Activated CD8-positive, alpha-beta memory T cell treated with anti-CD3 and anti-CD28 coated beads for 1 hour (primary cell): ENCODE measurements at places on chromosomes 6 and 20.
A peak's percentile ranks its signal among the peaks of the same experiment; 100 is the strongest.

- DNase-seq: no peak
Observed at GRCh38 chr6:158850807-158851115, 31.6 kb upstream of the EZR start.

DNA sequence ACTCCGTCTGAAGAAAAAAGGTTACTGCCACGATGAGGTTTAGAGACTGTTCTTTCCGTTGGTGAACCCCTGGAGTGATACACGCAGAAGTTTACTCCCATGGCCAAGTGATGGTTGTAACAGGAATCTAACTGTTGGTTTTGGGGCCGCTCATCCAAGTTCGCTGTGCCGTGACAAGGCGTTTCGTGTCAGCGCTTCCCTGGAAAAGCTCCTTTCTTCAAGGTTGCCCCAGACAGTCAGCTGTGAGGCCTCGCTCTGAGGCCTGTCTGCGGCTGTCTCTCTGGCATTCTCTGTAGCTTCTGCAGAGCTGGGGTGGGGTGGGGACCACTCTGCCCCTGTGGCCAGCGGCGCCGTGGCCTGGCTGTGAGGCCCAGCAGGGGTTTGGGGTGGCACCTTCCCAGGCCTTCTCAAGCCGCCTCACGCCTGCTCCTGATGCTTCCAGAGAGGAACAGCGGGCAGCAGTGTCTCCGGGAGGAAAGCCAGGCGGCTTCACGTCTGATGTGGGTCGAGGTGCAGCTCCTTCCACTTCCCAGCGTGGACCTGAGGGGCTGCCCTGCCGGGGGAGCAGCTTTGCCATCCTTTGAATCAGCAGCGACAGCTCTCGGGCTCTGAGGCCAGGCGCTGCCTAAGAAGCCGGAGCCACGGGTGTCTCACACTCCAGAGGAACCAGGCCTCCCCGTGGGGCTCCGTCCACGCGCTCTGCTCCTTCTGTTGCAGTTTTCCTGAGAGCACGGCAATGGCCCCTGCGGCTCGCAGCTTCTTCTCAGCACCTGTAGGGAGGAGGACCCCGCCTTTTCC is 76.2 kb downstream of the SMOC2 start:
- DNase-seq: no peak

- no peak for DNase-seq
Observed at GRCh38 chr20:3237958-3238615, 903 bp downstream of the SLC4A11 start.

DNA sequence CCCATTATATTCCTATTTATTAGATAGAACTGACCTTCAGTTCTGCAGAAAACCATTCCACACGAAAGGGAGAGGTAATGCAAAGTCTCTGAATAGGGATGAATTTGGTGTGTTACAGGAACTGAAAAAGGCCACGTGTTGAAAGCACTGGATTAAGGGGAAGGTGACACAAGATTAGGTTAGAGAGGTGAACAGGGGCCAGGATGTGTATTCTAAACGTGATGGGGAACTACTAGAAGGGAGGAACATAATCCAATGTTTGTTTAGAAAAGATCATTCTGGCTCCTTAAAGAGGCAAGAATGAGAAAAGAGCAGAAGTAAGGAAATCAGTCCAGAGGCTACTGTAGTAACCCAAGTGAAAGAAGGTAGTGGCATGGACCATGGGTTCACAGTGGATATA is 6.3 kb upstream of the ZKSCAN8 start:
- DNase-seq: no peak

- no peak for DNase-seq
Observed at GRCh38 chr6:88636871-88637270, 326.5 kb downstream of the RNGTT start.

GRCh38 chr6:132392792-132393191 is 8.5 kb downstream of the MOXD1 start:
- DNase-seq: no peak

DNA sequence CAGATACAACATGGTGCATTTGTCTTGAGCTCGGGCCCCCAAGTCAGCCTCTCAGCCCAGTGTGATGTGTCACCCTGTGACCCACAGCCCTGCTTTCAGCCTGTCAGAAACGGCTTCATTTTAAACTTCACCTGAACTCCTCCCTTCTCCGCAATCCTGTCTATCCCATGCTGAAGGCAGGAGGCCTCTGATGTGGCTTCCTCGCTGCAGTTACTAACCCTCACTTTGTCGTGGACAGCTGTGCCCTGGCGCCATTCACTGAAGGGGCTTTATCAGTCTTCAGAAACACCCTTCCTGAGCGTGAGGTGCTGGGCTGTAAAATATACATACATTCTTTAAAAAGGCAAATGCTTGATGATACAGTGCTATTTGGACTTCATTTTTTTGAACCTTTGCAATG is 7.9 kb upstream of the ENTPD6 start:
- no peak for DNase-seq

- DNase-seq: no peak
Observed at GRCh38 chr20:52859156-52859876, 112.8 kb upstream of the TSHZ2 start.

DNA sequence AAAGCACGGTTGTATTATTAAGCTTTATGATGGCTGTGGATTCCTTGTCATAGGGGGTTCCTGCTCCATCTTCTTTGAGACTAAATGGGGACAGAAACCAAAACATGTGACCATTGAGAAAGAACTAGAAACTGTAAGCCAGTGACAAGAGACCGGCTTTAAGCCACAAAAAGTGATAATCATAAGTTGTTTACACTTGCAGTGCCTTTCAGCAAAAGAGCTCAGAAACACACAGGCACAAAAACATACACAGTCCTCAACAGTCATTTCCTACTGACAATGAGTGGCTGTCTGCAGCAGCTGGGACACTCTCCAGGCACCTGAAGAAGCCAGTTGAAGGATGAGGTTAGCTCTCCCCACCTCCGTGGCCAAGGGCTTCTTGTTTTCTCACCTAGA is 20.0 kb upstream of the UBE2J1 start:
- no peak for DNase-seq

- DNase-seq: no peak
Observed at GRCh38 chr20:51888291-51888690, 86.0 kb upstream of the SALL4 start.

DNA sequence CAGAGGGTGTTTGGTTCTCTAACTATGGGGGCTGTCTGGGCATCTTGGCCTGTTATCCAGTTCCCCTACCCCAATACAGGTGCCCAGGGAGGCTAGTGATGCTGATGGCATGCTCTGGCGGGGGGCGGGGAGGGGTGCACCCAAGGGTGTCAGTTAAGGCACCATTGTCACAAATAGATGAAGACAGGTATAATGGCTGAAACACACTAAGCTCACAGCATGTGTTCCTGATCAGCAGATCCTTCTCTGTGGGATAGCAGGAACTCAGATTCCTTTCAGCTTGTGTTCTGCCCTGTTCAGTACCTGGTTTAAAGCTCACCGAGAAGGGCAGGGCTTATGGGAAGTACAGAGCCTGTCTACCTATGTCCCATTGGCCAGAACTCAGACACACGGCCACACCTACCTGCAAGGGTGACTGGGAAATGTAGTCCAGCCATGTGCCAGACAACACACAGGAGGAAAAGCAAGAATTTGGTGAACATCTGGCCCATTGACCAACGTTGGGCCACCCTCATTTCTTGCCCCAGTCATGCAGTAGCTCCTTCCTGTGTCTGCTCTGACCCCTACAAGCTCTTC is 3.4 kb upstream of the RSPO4 start:
- no peak for DNase-seq

DNA sequence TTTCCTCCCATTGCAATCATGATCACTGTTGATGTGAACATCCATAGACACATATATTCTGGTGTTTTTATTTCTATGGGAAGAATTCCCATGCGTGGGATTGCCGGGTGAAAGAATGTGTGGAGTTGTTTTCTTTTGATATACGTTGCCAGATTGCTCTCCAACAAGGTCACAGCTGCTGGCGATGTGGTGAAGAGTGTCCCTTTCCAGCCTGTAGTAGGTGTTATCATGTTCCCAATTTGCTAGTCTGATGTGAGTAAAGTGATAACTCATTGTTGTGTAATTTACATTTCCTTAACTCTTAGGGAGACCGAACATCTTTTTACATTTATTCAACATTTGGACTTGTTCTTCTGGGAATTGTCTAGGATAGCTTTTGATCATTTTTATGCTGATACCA is 14.5 kb upstream of the ELMO2 start:
- DNase-seq: no peak

- DNase-seq: peak; percentile 18
Observed at GRCh38 chr6:36028088-36028876, 674 bp downstream of the MAPK14 start.

- peak; percentile 60 for DNase-seq
Observed at GRCh38 chr6:43687437-43688347, at the start of gene MRPS18A. MRPS18A (minus strand) TSS chr6:43687791; CDS start chr6:43687779, 12 bp downstream.

DNA sequence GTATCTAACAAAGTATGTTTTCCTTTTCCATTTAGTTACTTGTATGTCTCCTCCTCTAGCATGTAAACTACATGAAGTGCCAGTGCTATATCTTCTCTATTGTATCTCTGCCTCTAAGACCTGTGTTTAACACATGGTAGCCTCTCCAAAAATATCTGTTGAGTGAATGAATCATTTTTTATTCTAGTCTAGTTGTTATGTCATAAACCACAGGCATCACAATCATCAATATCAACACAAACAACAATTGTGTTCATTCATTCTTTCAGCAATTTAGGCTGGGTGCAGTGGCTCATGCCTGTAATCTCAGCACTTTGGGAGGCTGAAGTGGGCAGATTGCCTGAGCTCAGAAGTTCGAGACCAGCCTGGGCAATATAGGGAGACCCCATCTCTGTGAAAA is 111.6 kb upstream of the EYA4 start:
- DNase-seq: no peak

DNA sequence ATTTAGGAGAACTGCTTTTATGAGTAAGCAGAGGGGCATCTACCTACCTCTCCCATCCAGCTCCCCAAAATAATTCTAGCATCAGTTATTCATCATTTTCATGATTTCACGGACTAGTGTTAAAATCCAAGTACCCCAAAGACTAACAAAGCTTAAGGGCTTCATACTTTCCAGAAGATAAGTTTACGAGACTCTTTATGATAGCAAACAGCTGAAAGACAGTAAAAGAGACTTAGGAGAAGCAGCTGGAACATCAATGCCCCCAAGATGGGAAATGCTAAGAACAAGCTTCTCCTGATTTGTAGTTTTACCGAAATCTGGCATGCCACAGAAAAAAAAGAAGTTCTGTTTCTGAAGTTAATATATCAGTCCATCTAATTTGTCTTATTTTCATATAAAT is 70.0 kb downstream of the COL12A1 start:
- no peak for DNase-seq
